ENCODE measurements at places on chromosomes 11 and 22. TPM values are rescaled to one million over a fixed set of nuclear protein-coding genes. Genes with fewer than 3 reads are reported as not detected.
A peak's percentile ranks its signal among the peaks of the same experiment; 100 is the strongest.

CRYBB2 gene
- not detected for total RNA-seq

GRCh38 chr11:46315033-46315738 lies 32.1 kb upstream of the DGKZ start:
- peaks cover 5% of the 10 kb centered on the region for H3K4me1 ChIP-seq
- H3K27ac ChIP-seq = no peak overlapping the region
- peak; percentile 83 for DNase-seq
- H3K36me3 ChIP-seq = no peaks in the 10 kb centered on the region
- H3K4me3 ChIP-seq = no peak overlapping the region
- H3K27me3 ChIP-seq = no peaks in the 10 kb centered on the region

- no peak overlapping the region for H3K27ac ChIP-seq
- no peaks in the 10 kb centered on the region for H3K36me3 ChIP-seq
- H3K27me3 ChIP-seq = no peaks in the 10 kb centered on the region
- DNase-seq = no peak
- peaks cover 24% of the 10 kb centered on the region for H3K4me1 ChIP-seq
- H3K4me3 ChIP-seq = no peak overlapping the region
These were observed 19.8 kb upstream of the PSMA1 start for GRCh38 chr11:14539982-14540421.

GRCh38 chr11:33742249-33742851 lies 6.1 kb upstream of the CD59 start:
- H3K4me3 ChIP-seq = no peak overlapping the region
- no peak overlapping the region for H3K27ac ChIP-seq
- no peak for DNase-seq
- peaks cover 5% of the 10 kb centered on the region for H3K36me3 ChIP-seq
- H3K27me3 ChIP-seq = no peaks in the 10 kb centered on the region

- H3K27me3 ChIP-seq = no peaks in the 10 kb centered on the region
- H3K27ac ChIP-seq = no peak overlapping the region
- H3K4me3 ChIP-seq = peak overlapping the region; percentile 98
- peaks cover 18% of the 10 kb centered on the region for H3K4me1 ChIP-seq
- H3K36me3 ChIP-seq = no peaks in the 10 kb centered on the region
These were observed 1.0 kb upstream of the ADSL start for GRCh38 chr22:40345271-40345670.

GRCh38 chr11:128513915-128514681 lies 73.3 kb downstream of the ETS1 start:
- H3K27me3 ChIP-seq = peaks cover 87% of the 10 kb centered on the region
- H3K4me3 ChIP-seq = no peak overlapping the region
- peaks cover 30% of the 10 kb centered on the region for H3K4me1 ChIP-seq
- H3K36me3 ChIP-seq = no peaks in the 10 kb centered on the region

GRCh38 chr22:30948930-30949342 lies 19.6 kb downstream of the MORC2 start:
- peaks cover 5% of the 10 kb centered on the region for H3K4me1 ChIP-seq
- no peak overlapping the region for H3K27ac ChIP-seq
- DNase-seq = no peak
- H3K36me3 ChIP-seq = peaks cover 41% of the 10 kb centered on the region
- no peaks in the 10 kb centered on the region for H3K27me3 ChIP-seq

DNA sequence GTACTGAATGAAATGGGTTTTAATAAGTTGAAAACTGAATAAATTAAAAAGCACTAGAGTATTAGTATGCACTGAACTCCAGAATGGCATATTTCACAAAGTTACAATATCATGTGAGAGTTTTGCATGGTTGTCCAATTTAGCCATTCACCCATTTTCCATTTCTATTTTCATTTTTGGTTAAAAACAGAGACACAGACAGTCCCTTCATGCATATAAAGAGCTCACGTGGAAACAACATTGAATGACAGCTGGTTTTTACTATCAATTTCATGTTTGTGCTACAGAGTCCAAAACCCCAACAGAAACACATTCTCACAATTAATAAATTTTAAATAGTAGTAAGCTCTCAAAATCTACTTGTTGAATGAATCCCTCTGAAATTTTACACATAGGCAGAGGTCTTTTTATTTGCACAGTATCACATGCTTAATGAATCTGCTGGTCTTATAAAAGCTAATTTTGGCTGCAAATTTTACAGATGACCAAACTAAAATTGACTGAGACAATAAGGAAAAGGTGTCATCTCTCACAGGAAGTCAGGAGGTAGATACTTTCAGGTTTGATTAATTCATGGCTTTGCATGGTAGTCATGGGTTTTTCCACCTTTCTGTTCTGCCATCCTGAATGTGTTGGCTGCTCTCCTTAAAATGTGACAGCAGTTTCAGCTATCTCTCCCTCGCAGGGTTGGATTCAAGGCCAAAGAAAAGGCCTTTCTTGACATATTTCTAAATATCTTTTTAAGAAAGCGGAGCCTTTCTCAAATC lies 20.6 kb upstream of the DDI1 start:
- no peaks in the 10 kb centered on the region for H3K36me3 ChIP-seq
- H3K4me1 ChIP-seq = no peaks in the 10 kb centered on the region
- H3K27ac ChIP-seq = no peak overlapping the region
- no peak overlapping the region for H3K4me3 ChIP-seq
- H3K27me3 ChIP-seq = no peaks in the 10 kb centered on the region
- no peak for DNase-seq

PANX1 gene
- total RNA-seq = 42.0 TPM

- H3K4me3 ChIP-seq = no peak overlapping the region
- H3K27me3 ChIP-seq = no peaks in the 10 kb centered on the region
- H3K27ac ChIP-seq = no peak overlapping the region
- peaks cover 10% of the 10 kb centered on the region for H3K4me1 ChIP-seq
These were observed 88.5 kb upstream of the FIBIN start for GRCh38 chr11:26905368-26905767.

Data from neural crest cell (in vitro differentiated cells).